ENCODE measurements at places on chromosomes 6 and 20.

GRCh38 chr20:63892402-63892801 lies 2.5 kb upstream of the DNAJC5 start:
- no peak for DNase-seq

DNA sequence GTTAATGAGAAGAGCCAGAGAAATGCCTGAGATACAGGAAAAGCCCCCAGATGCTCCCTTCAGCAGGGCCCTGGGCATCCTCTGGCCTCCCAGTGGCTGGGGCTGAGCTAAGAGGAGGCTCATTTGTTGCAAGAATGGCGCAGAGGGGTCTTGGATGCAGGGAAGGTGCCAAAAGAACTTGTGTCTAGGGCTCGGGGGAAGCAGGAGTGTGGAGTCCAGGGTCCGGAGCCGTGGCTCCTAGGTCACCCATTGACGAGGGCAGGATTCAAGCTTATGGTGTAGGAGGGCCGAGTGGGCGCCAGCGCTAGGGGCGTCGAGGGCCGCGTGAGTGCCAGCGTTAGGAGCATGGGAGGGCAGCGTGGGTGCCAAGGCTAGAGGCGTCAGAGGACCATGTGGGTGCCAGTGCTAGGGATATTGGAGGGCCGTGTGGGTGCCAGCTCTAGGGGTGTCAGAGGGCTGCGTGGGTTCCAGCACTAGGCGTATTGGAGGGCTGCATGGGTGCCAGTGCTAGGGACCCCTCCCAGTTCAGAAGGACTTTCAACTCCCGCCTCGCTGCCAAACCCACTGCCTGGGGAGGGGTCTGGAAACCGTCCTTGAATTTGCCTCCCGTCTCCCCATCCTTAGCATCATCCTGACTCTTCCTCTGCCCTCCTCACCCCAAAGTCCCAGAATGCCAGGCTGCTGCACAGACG lies 250.5 kb upstream of the AFDN start:
- no peak for DNase-seq

DNA sequence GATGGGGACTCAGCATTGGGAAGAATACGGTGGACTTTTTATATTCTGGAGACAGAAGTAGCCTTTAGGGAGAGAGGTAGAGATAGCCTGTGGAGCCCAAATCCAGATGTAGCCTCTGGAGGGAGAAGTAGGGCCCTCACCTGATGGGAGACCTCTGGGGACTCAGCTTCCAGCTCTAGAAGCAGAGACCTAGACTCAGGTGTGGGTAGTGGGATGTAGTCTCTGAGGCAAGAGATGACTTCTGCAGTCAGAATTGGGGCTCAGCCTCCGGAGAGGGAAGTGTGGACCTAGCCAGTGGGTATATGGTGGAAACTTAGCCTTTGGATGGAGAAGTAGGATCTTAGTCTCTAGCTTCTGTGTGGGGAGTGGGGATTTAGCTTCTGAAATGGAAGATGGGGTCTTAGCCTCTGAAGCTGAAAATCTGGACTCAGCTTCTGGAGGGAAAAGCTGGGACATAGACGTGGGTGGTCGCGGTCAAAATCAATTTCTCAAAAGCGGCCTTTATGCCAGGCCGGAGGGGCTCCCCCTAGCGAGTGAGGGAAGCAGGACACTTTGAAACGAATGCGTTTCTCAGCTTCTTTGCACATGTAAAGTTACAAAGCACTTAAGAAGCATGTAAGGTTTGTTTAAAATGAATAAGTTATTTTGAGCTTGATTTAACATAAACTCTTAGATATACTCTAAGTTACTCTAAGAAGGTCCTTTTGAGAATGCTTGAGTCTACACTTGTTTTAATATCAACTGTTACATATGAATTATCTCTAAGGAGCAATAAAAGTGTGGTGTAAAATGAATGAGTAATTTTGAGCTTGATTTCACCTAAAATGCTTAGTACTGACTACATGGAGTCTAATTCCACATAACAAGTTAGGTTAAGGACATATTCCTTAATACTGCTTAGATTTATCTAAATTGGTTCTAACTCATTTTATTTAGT lies 12.9 kb upstream of the ZNF343 start:
- peak; percentile 29 for DNase-seq

- no peak for DNase-seq
Observed at GRCh38 chr6:159586684-159587083, 106.4 kb downstream of the SOD2 start.

GRCh38 chr20:63551068-63551467 lies 2.9 kb upstream of the FNDC11 start:
- DNase-seq = no peak

DNA sequence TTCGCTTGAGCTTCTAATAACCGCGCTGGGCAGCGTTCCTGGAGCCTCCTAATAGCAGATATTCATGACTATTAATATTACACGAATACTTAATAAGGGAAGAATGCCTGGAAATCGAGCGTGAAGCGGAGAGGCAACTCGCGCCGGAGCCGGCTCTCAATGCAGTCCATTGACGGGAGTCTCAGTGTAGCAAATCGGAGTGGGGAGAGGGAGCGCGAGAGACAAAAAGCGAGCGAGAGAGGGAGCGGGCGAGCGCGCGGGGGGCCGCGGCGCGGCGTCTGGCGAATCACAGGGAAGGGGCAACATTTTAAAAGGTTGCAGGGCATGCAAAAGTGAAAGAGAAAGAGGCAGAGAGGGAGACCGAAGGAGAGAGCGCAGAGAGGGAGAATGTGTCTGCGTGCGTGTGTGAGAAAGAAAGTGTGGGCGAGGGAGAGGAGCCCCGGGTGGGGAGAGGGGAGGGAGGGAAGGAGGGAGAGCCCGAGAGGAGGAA lies 2.9 kb downstream of the TFAP2A start:
- peak; percentile 57 for DNase-seq

All from naive thymus-derived CD4-positive, alpha-beta T cell (primary cell).